ENCODE measurements at places on chromosomes 7 and 10. TPM values are rescaled to one million over a fixed set of nuclear protein-coding genes. Genes with fewer than 3 reads are reported as not detected.

TRPV5 gene
- total RNA-seq, result not detected

GRCh38 chr7:3552499-3552898 lies 251.4 kb downstream of the SDK1 start:
- no peak overlapping the region for H3K27ac ChIP-seq
- no peaks in the 10 kb centered on the region for H3K27me3 ChIP-seq
- H3K4me1 ChIP-seq, result no peaks in the 10 kb centered on the region
- H3K4me3 ChIP-seq, result no peak overlapping the region
- H3K36me3 ChIP-seq, result no peaks in the 10 kb centered on the region
- DNase-seq, result no peak

DNA sequence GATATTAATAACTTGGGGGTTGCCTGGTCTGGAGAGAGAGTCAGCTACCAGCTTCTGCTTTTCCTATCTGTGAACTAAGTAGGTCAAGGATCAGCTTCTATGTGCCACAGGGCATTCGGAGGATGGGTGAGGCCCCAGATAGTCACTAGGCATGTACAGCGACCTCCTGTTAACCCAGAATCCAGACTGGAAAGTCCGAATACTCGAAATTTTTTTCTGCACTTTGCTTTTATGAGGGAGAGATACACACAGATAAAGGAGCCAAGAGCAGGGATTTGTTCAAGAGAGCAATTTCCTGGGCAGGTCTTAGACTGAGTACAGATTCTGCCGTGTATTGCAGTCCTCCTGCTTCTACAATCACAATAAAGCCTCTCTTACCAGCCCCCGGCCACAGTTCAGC lies 54.2 kb downstream of the EMX2 start:
- no peak overlapping the region for H3K4me3 ChIP-seq
- DNase-seq, result no peak

GRCh38 chr7:29459589-29459988 lies 104.0 kb upstream of the PRR15 start:
- DNase-seq, result no peak
- H3K4me3 ChIP-seq, result no peak overlapping the region
- H3K27ac ChIP-seq, result no peak overlapping the region
- no peaks in the 10 kb centered on the region for H3K36me3 ChIP-seq

DNA sequence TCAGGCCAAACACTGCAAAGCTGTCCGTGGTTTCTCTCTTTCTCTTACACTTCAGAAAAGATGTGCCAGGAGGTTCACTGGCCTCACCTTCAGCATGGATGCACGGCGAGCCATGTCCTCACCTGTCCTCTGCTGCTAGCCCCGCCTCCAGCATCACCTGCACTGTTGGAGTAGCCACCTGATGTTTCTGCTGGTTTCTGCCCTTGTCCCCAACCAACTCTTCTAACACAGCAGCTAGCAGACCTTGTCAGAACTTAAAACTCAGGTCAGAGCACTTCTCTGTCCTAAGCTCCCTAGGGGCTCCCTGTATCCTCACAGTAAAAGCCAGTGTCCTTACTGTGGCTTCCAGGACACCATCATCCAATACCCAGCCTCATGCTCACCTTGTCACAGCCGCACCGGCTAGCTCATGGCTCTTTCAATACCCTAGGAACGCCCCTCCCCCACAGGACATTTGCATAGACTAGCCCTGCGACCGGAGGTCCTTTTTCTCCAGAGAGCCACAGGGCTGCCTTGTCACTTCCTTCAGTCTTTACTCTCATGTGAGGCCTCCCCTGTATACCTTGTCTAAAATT lies 15.2 kb downstream of the PALD1 start:
- no peak for DNase-seq
- no peaks in the 10 kb centered on the region for H3K27me3 ChIP-seq
- no peak overlapping the region for H3K27ac ChIP-seq
- H3K4me3 ChIP-seq, result no peak overlapping the region

DNA sequence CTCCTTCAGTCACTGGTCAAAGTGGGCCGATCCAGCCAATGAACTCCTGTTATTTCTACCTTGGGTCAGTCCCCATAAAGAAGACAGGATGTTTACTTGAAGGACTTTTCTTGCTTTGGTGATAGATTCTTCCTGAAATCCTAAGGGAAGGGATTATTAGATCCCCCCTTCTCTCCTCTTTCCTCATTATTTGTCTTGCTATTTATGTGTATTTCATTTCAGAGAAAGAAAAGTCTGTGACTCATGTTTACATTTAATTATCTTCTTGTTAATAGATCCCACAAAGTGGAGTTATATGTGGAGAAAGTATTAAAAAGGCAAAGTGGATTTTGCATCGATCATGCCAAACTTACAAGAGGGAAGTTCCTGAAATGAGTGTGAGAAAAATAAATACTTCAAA lies 341.5 kb downstream of the PHTF2 start:
- H3K4me1 ChIP-seq, result no peaks in the 10 kb centered on the region
- no peaks in the 10 kb centered on the region for H3K36me3 ChIP-seq
- H3K4me3 ChIP-seq, result no peak overlapping the region

- H3K36me3 ChIP-seq, result no peaks in the 10 kb centered on the region
- H3K27ac ChIP-seq, result no peak overlapping the region
- no peak overlapping the region for H3K4me3 ChIP-seq
- no peaks in the 10 kb centered on the region for H3K27me3 ChIP-seq
Observed at GRCh38 chr10:58969576-58969975, 206.9 kb upstream of the PHYHIPL start.
